ENCODE measurements at places on chromosomes 16 and 17.

DNA sequence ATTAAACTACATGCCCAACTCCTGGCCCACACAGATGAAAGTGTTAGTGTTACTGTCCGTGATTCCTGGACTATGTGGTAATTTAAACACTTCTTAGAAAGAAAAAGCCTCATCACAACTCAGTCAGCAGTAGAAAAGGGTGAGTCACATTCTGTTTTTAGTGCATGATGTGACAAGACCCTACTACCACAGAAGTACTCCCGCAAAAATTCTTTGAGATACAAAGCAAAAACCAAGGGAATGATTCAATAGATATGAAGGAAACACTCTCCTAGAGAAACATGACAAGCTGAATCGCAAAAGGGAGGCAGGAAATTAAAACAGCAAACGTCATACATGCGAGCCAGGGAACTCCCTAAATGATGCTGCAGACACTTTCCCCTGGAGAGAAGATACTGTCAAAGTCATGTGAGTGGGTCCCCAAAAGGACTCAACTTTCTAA lies 14.4 kb downstream of the SNN start:
- DNase-seq = no peak

- no peak for DNase-seq
These were observed 436.4 kb upstream of the DYNLRB2 start for GRCh38 chr16:80104401-80104800.

DNA sequence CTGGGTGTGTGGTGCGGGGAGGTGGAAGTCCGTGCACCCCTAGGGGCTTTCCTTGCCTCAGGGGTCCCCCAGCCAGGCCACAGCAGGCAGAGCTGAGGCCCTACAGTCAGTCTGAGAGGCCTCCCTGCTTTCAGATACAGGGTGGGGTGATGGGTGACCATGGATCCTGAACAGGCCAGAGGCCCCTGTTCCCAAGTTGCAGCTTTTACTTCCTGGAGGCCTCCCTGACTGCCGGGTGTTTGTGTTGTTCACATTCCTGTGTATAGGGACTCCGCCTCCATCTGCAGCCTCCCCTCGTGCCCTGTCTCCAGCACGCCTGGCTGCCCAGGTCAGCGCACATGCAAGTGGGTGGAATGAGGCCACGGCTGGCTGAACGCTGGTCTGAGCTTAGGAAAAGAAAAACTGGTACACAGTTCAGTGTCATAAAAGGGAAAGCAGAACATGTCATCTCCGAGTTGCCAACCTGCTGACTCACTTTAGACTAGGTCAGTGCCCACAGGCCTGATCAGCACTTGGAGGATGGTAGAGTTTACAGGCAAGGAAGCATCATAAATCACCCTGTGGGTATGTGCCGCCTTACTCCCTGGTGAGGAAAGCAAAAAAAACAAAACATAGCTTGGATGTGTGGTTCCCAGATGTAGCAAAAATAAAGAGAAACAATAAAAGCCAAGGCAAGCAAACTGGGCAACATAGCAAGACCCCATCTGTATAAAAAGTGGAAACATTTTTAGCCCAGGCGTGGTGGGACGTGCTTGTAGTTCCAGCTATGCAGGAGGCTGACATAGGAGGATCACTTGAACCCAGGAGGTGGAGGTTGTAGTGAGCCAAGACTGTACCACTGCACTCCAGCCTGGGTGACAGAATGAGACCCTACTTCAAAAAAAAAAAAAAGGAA lies 6.2 kb upstream of the SLC7A6 start:
- DNase-seq = no peak

DNA sequence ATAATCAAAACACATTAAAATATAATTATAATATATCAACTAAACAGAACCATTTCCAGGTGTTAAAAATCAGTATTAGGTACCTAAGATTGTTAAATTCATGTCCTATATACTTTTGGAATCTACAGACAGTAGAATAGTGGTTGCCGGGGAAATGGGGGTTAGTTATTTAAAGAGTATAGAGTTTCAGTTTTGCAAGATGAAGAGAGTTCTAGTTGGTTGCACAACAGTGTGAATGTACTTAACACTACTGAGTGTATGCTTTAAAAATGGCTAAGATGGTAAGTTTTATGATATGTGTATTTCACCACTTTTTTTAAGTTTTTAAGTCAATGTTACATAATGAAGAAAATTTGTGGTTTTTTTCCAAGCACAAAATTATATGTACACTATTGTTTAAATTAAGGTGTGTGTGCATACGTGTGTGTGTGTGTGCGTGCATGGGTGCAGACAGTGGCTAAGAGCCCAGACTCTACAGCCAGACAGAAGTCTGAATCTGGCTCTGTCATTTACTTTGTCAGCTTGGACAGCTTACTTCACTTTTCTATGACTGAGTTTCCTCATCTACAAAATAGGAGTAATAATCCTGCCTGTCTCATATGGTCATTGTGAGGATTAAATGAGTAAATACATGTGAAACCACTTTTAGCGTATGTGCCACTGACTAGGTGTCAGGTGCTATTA lies 25.3 kb upstream of the PHAF1 start:
- no peak for DNase-seq

- peak; percentile 26 for DNase-seq
These were observed 4.2 kb downstream of the METRNL start for GRCh38 chr17:83083368-83084201.

DNA sequence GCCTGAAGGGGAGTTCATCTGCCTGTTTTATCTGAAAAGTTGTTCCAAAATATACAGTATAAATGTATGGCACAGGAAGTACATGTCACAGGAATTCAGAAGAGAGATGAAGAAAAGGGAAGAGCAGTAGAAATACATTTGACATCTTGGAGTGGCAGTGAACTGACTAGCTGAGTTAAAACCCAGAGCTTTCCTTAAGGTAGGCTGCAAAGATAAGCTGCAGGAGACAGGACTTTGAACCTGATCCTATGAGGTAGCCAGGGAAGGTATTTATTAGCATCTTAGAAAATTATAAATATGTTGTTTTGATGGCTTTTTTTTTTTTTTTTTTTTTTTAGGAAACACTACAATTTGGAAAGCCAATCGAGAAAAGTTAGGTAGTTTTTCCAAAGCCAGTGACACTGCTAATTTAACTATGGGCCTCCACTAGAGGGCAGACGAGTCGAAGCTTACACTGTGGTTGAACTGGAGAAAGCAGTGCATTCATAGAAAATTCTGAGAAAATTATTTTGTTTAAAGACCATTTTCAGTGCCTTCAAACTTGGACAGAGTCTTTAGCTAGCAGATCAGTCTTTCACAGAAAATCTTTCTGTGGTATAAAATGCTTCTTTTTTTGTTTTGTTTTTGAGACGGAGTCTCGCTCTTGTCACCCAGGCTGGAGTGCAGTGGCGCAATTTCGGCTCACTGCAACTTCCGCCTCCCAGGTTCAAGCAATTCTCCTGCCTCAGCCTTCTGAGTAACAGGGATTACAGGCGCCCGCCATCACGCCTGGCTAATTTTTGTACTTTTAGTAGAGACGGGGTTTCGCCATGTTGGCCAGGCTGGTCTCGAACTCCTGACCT lies 122.3 kb downstream of the SSH2 start:
- DNase-seq = peak; percentile 48

DNA sequence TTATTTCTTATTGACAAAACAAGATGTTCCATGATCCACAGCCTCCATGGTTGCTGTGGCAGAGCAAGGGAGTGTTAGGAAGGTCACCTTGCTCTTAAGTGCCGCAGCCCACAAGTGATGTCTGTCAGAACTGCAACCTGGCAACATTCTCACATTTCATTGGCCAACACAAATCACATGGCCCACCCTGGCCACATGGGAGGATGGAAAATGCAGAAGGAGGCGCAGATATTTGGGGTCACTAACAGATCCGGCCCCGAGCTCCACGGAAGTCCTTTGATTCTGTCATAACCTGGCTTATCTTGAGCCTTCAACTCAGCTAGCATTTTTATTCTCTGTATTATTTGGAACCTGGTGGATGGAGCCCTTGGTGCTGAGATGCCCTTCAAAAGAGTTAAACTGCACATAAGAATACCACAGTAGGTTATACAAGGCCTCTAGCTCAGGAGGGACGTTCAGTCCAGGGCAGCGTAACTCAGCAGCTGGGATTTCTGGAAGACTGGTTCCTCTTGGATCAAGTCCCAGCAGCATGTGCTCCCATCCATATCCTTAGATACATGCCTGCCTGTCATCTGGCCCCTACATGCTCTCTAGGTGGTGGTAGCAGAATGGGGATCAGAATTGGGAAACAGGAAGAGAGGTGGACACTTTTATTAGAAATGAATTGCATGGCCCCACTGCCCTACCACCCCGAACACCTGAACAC lies 508.1 kb downstream of the HAPSTR1 start:
- no peak for DNase-seq

DNA sequence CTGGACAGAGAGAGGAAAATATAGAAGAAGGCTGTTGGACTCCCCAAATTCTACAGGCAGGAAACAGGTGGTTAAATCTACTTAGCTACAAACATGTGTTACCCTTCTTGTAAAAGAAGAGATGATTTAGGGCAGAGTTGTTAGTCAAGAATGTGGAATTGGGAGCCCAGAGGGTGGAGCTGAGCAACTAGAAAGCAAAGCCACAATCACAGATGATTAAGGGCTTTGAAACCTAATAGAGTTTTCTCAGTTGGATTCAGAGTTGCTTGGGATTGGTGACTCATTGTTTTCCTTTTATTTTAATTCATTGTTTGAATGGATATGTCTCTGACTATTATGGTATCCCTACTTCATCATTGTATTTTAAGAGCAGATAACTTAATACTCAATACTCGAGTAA lies 6.2 kb downstream of the ACSM5 start:
- no peak for DNase-seq

DNA sequence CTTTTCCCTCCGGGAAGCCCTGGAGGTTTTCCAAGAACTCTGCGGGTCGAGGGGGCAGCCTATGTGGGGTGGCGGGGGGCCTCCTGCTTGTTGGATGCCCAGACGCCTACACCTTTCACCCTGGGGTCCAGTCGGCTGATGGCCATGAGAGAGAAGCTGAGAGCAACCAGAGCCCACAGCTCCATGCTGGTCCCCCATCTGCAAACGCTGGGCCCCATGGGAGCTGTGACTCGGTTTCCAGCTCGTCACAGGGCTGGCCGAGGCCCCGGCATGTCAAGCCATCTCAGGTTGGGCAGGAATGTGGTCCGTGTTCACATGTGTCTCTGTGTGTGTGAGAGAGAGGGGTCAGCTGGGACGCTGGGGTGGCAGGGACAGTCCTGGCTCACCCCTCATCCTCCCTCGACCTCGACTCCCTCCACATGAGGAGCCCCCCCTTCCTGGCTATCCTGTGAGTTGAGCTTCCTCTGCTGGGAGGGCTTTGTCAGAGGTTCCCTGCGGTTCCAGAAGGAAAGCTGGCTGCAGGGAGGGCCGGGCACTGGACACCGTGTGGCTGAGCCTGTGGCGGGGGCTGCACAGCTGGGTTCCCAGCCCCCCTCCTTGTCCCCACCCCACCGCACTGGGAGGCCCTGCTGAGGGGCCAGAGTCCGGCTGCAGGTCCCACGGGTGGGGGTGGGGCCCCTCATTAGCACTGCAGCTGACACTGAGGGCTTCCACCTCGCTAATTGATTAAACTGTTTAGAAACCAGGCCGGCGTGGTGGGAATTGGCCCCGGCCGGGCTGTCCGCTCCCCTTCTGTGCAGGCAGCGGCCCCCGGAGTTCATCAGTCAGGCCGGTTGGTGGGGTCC lies 19.1 kb downstream of the METRNL start:
- no peak for DNase-seq

- DNase-seq = no peak
These were observed 361.0 kb downstream of the CDH13 start for GRCh38 chr16:82987767-82988166.

DNA sequence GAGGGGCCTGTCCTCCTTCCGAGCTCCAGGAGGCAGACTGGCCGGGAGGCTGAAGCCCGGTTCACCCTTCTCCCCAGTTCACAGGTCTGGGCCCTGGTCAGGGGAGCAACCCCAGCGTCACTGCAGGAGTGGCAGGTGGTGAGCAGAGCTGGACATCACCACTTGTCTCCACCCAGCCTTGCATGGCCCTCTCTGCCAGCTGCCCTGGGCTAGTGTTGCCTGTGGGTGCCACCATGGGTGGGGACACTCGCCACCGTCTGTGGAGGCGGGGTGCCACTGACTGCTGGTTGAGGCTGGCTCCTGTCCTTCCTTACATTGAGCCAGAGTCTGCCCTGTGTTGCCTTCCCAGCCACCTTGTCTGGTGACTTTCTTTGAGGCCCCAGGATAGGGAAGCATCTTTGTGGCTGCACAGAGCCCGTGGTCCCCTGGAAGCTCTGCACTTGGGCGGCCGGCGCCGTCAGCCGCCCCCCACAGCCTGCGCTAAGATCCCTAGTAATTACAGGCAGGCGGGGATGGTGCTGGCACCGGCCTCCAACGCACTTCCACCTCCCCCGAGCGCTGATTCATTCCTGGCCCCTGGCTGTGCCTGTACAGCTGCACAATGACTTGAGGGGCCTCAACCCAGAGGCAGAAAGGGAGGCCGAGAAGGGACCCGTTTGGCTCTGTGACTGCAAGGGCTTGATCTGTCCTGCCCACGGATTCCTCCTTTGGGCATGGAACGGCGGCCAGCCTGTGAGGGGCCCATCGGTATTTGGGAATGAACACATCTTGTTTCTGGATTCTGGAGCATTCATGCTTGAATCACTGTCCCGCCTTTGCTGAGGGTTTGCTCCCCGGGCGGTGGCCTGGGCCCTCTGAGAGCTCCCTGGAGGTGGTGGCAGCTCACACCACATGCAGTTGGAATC lies 5.2 kb downstream of the BAIAP2 start:
- DNase-seq = no peak

DNA sequence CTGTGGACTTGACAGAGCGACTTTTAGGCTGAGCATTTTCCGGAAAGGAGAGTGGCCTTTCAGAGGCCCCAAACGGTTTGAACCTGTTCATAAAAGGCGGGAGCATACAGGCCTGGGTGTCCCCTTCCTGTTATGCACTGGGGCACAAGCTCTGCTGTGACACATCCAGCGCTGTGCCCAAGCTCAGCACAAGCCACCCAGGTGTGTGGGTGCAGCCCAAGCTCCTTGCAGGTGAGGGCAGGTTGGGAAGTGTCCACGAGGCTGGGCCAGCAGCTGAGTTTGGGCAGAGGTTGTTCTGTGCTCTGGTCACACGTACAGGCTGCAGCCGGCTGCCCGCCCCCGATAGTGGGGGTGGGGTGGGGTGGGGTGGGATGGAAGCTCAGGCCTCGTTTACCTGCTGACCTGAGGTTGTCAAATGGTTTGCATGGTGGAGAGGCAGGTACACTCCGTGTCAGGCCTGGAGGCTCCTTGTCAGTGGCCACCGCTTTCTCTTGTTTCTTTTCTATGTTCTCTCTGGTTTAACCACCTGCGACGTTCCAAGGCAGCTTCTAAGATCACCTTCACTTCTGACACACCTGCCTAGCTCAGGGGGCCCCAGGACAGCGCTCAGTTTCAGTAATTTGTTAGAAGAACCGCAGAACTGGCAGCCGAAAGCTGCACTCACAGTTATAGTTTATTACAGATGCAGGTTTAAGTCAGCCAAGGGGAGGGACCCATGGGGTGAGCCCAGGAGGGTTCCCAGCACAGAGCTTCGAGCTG lies 194.7 kb upstream of the CIBAR2 start:
- DNase-seq = no peak

GRCh38 chr17:29331075-29331707 lies 37.2 kb upstream of the NUFIP2 start:
- DNase-seq = no peak

GRCh38 chr16:24820522-24820921 lies 25.2 kb upstream of the SLC5A11 start:
- DNase-seq = no peak

GRCh38 chr16:77193377-77193776 lies 2.4 kb downstream of the MON1B start:
- no peak for DNase-seq
